ENCODE measurements at places on chromosomes 11 and 22. TPM values are rescaled to one million over a fixed set of nuclear protein-coding genes. Genes with fewer than 3 reads are reported as not detected.

IGLL1 gene
- not detected for total RNA-seq

GRCh38 chr11:32081129-32081641, 9.7 kb upstream of the RCN1 start:
- DNase-seq: no peak

DNA sequence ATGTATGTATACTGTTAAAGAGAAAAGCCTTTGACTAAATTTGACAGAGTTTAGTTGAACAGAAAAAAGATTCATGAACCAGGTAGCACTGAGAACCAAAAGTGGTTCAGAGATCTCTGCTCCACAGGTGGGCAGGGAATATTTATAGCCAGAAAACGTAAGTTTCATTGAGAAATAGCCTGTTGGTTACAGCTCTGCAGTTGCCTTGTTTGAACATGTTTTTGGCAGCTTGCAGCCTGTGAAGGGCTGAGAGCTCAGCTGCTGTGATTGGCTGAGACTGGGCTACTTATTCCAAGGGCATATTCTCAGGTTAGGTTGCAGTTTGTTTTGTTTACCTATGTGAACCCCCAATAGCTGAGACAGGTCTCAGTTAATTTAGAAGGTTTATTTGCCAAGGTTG, 13.5 kb upstream of the ZNF74 start:
- no peak for DNase-seq

- DNase-seq: no peak
These were observed 8.8 kb downstream of the BCL9L start for GRCh38 chr11:118916842-118917388.

DNA sequence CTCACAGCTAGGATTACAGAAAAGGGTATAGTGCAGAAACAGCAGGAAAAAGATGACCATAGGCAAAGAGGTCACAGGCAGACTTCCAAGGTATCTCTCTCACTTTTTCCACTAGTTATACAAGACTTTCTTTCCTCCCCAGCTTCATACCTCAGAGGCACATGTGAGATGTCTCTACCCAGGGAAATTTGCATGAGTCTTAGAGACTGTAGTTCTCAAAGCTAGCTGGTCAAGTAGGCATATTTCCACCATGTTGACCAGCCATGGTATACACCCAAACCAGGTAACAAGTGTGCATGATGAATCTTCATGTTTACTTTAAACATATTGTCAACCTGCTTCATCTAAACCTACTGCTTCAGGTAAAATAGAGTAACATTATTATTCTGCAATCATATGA, 27.9 kb downstream of the PRMT3 start:
- no peak for DNase-seq

RTN4R gene
- 9.5 TPM for total RNA-seq

DNA sequence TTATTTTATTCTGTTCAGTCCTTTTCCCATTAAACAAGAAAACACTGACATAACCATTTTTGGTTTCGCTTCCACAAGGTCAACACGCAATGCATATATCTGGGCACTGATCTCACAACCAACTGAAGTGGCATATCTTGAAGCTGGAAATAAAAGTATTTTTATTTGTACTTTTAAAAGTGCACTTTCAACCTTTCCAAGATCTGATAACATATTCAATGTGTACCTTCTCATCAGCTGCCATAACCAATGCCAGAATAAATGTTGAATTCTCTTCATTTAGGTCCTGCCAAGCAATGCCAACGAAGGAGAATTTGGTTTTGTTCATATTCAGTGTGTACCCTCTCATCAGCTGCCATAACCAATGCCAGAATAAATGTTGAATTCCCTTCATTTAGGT, 148.9 kb upstream of the CEP126 start:
- DNase-seq: no peak

GRCh38 chr11:76609736-76610370, 60.7 kb downstream of the LRRC32 start:
- DNase-seq: no peak

Measured in occipital lobe (tissue), 3 donors.